Naive thymus-derived CD8-positive, alpha-beta T cell (primary cell): ENCODE measurements at places on chromosomes 5 and 9. TPM values are rescaled to one million over a fixed set of nuclear protein-coding genes. Genes with fewer than 3 reads are reported as not detected.

- no peak for DNase-seq
These were observed 8.8 kb downstream of the TMEM171 start for GRCh38 chr5:73129143-73129542.

DNA sequence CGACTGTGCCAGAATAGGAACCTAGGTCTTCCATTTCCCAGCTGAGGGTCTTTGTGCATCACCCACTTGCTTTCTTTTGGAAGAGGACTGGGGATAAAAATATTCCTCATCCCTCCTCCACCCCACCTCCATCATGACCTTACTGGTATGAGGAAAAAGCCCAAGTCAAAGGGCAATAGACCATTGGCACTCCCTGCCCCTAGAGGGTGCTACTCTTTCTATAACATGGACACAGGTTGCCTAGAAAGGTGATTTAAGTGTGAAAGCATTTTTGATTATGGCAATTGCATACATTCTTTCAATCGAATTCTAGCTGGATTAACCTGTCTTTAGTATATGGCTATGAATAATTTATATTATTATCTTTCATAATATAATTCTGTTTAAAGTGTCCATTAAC is 22.8 kb upstream of the ZNF618 start:
- no peak for DNase-seq

GRCh38 chr9:125579030-125579932 is 127.7 kb downstream of the MAPKAP1 start:
- no peak for DNase-seq

DNA sequence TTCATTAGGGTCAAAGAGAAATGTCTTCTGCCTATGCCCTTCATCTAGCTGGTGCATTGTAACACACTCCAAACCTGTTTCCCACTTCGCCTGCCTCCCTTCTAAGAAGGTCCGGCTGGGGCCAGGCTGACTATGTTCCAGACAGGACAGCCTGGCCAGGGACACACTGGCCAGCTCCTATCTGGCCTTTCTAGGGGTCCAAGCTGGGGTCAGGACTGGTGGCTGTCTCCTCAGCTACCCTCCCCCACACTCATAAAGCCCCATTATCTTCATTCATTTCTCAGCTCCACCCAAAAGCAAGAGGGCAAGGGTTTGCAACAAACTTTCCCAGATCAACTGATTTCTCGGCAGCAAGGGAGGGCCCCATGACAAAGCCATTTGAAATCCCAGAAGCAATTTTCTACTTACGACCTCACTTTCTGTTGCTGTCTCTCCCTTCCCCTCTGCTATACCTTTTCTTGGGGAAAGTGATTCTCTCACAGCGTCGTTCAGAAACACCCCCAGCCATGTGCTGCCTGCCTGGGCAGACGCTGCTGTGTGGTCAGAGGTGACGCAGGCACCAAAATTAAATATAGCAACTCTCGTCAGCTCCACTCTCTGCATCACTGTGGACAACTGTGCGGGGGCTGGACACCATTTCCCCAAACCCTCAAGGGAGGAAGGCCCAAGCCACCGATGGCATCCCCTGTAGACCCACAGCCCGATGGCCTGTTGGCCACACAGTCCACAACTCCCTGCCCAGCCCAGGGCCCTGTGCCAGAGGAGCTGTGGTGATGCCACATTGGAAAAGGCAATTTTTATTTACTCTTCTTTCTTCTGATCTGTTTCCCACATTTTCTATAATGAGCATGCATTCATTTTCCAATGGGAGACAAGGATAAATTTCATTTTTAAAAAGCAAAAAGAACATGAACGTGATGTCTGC is 6.1 kb downstream of the IL13 start:
- DNase-seq, result no peak

DNA sequence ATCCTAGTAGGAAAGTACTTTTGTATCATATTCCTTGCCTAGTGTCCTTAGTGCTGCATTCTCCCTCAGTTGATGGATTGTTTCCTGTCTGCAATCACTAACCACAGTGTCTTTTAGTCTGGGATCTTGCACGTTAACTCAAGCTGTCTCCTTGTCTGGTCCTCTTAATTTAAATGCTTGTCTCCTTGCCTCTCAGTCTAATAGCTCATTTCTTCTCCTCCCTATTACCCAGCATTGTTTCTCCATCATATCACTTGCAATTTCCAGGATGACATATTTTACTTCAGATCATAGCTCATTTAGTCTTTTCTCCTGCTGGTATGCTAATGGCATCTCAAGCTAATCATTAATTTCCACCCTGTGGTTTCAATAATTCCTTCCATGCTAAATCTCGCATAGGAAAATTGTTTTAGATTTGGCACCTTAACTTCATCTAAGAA is 2052.0 kb upstream of the C9orf72 start:
- no peak for DNase-seq

DNA sequence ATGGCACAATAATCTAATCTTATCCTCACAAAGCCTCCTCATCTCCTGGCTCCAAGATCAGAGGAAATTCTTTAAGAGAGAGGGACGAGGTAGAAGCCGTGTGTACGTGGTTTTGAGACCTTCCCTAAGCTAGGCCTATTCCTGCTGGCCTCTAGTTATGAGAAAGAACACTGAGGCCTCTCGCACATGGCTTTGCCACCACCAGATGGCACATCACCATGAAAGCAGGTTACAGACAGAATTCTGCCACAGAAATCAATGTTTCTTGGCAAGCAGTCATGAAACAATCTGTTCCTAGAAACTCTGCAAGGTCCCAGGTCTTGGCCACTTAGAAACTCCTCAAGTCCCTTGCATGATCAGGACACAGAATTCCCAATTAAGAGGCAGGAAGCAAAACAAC is 268.2 kb upstream of the TAS2R1 start:
- DNase-seq, result no peak

The ADCY2 gene
- polyA plus RNA-seq, result not detected

The IRX2 gene
- polyA plus RNA-seq, result not detected

The LHX3 gene
- polyA plus RNA-seq, result not detected

The TNFSF15 gene
- polyA plus RNA-seq, result not detected

The TRPM6 gene
- not detected for polyA plus RNA-seq
